GM04504 (cell line): ENCODE measurements at places on chromosomes 7 and 10.

DNA sequence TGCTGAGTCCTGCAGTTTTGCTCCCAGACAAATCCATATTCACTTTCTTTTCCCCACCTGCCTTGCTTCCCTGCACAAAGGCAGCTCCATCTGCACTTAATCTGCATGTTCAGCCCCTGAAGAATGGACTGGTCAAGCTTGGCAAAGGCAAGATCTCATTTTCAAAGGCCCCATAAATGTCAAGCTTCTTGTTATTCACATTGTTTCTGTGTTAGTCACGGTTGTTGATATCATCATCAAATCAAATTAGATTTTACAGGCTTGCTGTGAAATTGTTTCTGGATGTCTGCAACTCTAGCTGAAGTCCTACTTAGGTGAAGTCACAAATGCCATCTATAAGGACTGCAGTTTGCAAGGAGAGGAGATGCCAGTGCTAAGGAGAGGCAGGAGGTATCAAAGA lies 91.0 kb downstream of the GPAM start:
- peak; percentile 24 for DNase-seq

DNA sequence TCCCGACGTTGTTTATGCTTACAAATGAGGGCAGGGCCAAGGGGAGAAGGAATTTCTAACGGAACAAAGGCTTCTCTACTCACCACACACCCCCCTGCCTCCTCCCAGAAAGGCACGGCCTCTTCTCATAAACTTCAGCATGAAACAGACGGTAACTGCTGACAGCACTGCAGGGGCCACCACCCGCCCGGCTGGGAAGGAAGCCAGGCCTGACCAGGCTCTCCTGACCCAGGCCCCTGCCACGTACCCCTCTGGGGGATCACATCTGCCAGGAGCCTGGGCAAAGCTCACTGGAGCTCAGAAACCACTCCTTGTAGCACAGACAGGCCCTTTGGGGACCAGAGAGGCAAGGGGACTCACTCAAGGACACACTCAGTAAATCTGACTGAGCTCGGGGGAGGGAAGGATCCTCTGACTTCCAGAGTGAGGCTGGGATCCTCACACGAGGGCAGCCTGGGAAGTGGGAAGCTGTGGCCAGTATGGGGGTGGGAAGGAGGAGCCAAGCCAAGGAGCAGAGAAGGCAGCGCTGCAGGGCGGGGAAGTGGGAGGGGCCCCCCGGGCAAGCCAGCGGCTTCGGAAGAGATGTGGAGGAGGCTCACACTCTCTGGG lies 46.1 kb downstream of the ZCCHC24 start:
- DNase-seq: peak; percentile 97

DNA sequence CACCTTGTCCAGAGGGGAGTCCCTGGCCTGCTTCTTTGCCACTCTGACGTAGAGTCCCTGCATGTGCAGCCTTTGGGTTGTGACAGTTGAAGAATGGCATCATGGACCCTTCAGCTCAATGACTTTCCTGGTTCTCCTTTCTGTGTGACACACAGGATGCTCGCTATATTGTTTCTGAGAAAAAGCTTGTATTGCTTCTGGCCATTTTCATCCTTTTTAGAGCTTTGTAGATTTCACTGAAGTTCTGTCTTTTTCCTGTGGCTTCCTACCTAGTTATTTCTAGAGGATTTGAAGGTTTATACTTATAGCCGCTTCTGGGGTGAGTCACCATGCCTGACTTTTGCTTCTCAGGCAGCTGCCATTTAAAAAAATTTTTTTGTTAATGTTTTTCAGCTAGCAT lies 27.0 kb downstream of the SND1 start:
- no peak for DNase-seq

GRCh38 chr10:48759113-48759901 lies 74.6 kb downstream of the WDFY4 start:
- no peak for DNase-seq

- DNase-seq: no peak
Observed at GRCh38 chr7:98722402-98722801, 105.3 kb downstream of the NPTX2 start.

DNA sequence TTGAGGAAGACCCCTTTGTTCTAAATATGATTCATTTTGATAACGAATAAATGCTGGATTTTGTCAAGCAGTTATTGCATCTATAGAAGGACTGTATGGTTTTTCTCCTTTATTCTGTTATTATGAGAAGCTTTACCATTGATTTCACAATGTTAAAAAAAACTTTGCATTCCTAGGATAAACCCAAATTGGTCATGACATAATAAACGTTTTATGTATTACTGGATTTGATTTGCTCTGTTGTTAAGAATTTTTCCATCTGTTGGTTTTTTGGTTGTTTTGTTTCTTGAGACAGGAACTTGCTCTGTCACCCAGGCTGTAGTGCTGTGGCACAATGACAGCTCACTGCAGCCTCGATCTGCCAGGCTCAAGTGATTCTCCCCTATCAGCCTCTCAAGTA lies 2.2 kb upstream of the DNA2 start:
- DNase-seq: no peak

DNA sequence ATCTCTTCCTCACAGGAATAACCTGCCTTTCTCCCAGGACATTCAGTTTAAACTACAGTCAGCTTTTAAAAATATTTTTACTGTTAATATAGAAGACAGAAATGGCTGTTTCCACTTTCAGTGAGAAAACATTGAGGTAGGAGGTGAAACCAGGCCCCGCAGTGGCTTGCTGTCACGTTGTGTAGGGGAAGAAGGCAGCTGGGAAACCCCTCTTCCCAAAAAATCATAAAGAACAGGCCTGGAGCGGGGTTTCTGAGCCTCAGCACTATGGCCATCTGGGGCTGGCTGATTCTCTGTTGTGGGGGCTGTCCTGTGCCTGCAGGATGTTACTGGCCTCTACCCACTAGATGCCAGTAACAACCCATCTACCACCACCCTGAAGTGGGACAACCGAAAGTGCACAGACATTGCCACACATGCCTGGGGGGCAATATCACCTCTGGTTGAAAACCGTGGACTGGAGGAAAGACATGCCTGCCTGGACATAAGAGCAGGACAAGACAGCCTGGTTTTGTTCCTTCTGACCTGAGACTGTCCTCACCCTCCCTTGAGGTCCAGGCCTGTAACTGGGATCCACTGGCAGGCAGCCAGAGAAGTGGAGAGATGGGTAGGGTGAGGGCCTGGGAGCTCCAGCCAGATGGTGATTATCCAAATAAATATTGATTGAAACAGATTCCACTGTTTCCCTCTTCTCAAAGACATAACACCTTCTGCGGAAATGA lies 43.9 kb downstream of the KCNH2 start:
- no peak for DNase-seq

- DNase-seq: peak; percentile 13
Observed at GRCh38 chr10:45249978-45250693, 65.3 kb downstream of the OR13A1 start.

DNA sequence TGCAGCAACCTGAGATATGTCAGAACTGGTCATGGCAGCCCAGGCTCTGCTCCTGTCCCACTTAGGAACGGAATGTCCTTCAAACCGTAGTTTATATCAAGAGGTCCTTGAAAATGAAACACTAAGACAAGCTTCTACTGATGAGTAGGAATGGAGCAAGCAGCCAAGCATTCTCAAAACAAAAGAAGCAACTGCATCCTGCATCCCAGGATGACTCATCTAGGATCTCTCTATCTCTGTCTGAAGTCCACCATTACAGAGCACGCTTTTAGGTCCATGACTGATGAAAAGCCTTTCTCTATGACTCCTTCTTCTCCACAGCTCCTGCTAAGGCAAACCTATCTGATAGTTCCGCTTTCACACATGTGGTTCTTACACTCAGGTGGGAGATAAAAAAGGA lies 16.3 kb downstream of the MBL2 start:
- DNase-seq: no peak

DNA sequence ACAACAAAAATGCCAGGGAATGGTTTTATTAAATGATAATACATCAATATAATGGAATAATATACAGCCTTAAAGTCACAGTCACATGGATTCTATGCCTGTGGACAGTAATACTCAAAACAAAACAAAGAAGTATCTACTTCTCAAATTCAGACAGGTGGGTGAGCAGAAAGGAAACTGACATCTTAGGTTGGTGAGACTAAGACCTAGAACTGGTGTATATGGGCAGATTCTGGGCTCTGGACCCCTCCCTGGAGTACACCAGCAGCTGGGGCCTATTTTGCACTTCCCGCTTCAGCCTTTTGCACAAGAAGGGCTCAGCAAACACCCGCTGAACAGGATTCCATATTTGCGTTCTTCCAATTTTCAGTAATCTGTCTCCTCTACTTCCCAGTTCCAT lies 5.4 kb upstream of the FIS1 start:
- DNase-seq: no peak
